NCI-H446 treated with DMSO at 0.1 percent for 48 hours (cell line): ENCODE measurements at places on chromosomes 6 and 20.

DNA sequence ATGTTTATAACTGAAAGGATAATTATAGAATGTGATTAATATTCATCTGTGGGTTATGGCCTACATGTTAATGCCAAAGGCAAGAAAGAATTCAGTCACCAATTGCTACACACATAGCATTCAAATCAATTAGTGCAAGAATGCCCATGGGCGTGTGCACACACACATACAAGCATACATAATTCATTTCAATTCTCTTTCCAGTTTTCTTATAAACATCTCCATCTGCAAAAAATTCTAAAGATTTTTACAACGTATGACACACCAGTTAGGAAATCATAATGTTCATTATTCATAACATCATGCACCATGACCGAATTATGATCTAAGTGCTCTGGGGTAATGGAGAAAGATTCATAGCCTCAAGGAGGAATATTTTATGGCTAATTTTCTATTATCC lies 111.0 kb upstream of the ADTRP start:
- DNase-seq = no peak

- DNase-seq = no peak
These were observed 117.2 kb downstream of the LCA5 start for GRCh38 chr6:79420054-79420453.

DNA sequence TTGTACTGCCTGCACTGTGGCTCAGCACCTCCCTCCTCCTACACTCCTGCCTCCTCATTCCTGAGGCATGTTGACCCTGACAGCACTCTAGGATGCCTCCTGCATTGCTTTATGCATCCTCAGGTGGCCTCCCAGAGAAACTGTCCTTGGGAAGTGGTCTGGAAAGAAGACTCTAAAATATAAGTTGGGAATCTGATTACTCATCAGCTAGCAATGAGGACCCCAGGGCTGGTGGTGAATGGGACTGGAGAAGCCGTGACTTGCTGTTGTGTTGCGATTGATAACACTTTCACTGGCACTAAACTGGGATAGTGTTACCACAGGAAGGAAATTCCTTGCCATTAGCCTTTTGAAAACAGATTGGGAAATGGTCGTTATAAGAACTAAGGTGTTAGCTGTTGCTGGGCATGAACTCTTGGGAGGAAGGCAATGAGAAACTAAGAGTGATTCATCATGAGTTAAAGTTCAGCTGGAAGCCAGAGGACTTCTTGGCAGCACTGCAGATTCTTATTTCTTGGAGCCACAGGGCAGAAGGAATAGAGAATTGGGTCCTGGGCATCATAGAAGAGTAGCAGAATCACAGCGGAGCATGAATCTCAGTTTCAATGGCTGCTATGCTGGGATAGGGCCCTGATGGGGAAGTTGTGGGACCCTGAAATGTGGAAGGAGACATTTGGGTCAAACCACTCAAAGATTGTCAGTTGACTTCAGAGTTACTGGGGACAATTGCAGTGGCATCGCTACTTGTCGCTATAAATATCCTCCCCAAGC lies 10.1 kb upstream of the SIRPD start:
- DNase-seq = no peak

DNA sequence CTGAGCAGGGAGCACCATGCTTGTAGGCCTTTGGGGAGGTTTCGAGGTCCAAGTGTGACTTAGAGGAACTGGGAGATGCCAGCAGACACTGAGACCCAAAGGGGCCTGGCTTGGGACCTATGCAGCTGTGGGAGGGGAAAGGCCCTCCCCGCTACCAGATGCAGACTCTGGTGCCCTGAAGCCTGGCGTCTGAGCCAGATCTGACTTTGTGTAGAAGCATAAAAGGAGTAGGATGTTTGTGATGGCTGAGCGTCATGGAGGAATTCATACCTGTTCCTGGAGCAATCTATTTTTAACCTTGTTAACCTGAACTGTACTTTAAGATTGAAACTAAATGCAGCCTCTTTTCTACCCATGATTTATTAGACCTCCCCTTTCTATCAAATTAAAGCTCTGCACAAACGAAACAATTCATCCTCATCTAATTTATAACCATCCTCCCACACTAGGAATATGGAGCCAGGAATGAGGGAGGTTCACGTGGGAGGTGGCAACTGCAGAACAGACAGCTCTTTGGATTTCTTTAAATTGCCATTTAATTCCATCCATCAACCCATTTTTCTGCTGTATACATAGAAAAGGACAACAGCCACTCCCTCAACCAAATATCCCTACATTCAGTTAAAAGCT lies 172.6 kb upstream of the AGPAT4 start:
- no peak for DNase-seq

DNA sequence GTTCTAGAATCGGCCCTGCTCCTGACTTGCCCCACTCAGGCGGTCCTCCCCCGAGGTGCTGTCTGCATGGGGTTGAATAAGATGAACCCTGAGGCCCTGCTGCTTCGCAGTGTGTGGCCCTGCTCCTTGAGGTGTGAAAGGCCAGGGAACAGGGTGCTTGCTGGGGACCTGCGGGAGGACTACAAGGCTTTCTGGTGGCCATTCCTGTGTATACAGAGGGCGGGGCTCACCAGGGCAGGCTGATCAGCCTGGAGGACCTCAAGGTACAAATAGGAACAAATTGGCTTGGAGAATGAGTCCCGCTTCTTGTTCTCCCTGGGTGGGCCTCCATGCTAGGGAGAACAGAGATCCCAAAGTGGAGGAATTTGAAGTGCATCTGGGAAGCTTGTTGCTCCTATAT lies 5.7 kb downstream of the NOTCH4 start:
- DNase-seq = no peak

- DNase-seq = no peak
These were observed 20.8 kb upstream of the CHRNA4 start for GRCh38 chr20:63381781-63382431.

DNA sequence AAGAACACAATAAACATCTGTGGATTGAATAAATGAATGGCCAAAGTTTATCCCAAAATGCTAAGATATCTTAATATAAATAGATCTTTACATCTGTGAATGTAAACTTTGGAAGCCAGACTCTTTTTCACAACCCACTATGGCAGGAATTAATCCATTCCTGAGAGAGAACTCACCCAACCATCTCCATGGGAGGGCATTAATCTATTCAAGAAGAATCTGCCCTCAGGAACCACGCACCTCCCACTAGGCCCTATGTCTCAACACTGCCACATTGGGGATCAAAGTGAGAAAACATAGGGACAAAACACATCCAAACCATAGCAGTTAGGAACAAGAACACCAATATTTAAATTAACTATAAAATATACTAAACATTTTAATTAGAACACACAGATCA lies 3.4 kb downstream of the UBE3D start:
- DNase-seq = no peak

DNA sequence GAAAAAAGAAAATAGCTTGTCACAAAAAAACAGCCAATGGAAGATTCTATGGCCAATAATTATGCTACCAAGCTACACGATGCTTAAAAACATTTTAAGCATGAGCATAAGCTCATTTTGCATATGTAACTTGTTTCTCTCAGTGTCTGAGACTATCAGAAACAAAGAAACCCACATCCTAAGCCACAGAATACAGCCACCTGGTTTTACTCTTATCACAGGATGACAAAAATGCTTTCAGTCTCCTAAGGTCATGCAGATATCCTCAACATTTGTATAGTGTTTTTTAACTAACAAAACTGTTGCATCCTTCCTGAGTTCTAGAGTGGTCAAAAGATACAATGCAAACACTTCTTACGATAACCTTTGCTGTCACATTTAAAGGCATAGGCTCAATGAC lies 172.1 kb upstream of the RUNX2 start:
- DNase-seq = no peak
